Upper lobe of left lung (tissue), 6 donors: ENCODE measurements at places on chromosomes 7 and 10. TPM values are rescaled to one million over a fixed set of nuclear protein-coding genes. Genes with fewer than 3 reads are reported as not detected.

Gene CASTOR2
- 1.0 TPM for total RNA-seq

Gene PTPRE
- 63.9 TPM for total RNA-seq

Gene PPP1R9A
- total RNA-seq, result 22.2 TPM

Gene ACSL5
- total RNA-seq, result 73.0 TPM

Gene TAS2R38
- total RNA-seq, result not detected

Gene PRTFDC1
- 0.91 TPM for total RNA-seq

Gene CALCR
- 0.09 TPM for total RNA-seq

Gene TMEM229A
- not detected for total RNA-seq

Gene CLRN3
- total RNA-seq, result not detected

- no peak overlapping the region for H3K4me3 ChIP-seq
- peak; percentile 66 for DNase-seq
- no peak overlapping the region for H3K27ac ChIP-seq
- no peaks in the 10 kb centered on the region for H3K27me3 ChIP-seq
Measured at GRCh38 chr10:76315240-76315639, 883.8 kb downstream of the LRMDA start.

DNA sequence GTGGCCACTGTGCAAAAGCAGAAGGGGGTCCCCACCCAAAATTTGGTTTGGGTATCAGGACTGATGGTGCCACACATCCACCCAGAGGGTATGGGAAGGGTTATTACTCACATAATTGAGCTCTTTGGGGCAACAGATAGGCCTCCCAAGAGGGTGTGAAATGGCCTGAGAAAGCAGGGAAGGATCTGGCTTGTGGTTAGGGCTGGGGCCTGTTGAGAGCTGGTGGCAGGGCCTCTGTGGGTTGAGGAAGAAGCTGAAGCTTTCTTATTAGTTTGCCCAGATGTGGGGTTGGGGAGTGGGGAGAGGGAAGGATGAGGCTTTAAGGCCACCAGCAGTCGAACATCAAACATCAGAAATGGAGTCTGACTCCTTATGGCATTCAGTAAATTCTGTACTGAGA is 18.3 kb upstream of the MKI67 start:
- H3K4me3 ChIP-seq, result no peak overlapping the region
- peaks cover 3% of the 10 kb centered on the region for H3K27me3 ChIP-seq

DNA sequence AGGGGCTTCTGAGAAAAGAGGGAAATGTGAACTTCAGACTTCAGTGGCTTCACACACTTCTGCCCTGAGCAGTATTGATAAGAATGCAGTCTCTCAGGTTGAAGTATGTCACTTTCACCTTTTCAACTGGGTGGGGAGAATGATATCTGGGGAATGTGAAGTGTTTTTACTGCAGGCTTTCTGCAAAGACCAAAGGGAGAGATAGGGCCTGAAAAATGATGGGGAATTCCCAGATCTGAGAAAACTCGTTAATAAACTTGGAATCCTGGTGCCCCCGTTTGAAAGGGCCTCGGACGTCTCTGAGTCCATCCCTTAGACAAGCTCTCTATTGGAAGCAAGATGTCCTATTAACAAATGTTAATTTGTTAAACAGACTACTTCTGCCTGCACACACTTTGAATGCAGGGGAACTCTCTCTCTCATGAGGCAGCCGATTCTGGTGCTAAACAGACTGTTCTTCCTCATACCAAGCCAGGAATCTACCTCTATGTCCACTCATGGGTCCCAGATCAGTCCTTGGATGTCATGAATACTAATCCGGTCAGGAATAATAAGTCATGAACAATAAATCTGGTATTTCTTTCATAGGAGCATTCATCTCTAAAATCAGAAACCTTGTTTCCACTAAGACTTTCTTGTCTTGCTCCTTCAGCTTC is 193.6 kb downstream of the JCAD start:
- H3K4me3 ChIP-seq, result no peak overlapping the region
- DNase-seq, result no peak
- no peaks in the 10 kb centered on the region for H3K36me3 ChIP-seq
- peaks cover 7% of the 10 kb centered on the region for H3K4me1 ChIP-seq
- H3K27ac ChIP-seq, result no peak overlapping the region
- H3K27me3 ChIP-seq, result no peaks in the 10 kb centered on the region

- H3K4me1 ChIP-seq, result peaks cover 14% of the 10 kb centered on the region
- no peak overlapping the region for H3K4me3 ChIP-seq
- H3K27ac ChIP-seq, result no peak overlapping the region
- DNase-seq, result no peak
- H3K36me3 ChIP-seq, result no peaks in the 10 kb centered on the region
Measured at GRCh38 chr7:22601408-22601807, 101.4 kb upstream of the STEAP1B start.

DNA sequence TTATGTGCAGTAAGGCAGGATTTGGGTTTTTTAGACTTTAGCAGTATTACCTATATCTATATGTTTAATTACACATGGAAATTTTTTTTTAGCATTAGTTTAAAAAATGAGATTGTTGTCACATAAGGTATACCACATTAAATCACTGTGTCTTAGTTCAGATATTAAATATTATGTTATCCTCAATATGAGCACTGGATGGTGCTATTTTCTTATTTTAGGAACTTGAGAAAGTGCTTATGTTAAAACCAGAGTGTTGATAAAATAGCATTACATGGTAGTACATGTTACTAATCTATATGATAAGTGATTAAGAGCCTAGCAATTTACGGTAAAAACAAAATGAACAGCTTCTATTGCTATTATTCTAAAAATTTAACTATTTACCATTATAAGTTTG is 28.8 kb downstream of the MIOS start:
- H3K4me3 ChIP-seq, result no peak overlapping the region
- no peak for DNase-seq
- H3K4me1 ChIP-seq, result no peaks in the 10 kb centered on the region
- peaks cover 44% of the 10 kb centered on the region for H3K36me3 ChIP-seq

- no peaks in the 10 kb centered on the region for H3K4me1 ChIP-seq
- no peaks in the 10 kb centered on the region for H3K27me3 ChIP-seq
- H3K27ac ChIP-seq, result no peak overlapping the region
- no peak for DNase-seq
Measured at GRCh38 chr10:28915989-28916588, 238.8 kb downstream of the BAMBI start.

- H3K4me3 ChIP-seq, result no peak overlapping the region
- H3K27ac ChIP-seq, result no peak overlapping the region
- no peaks in the 10 kb centered on the region for H3K27me3 ChIP-seq
- H3K4me1 ChIP-seq, result no peaks in the 10 kb centered on the region
Measured at GRCh38 chr10:49664842-49665355, 14.6 kb upstream of the C10orf53 start.

- no peaks in the 10 kb centered on the region for H3K4me1 ChIP-seq
- no peaks in the 10 kb centered on the region for H3K36me3 ChIP-seq
- H3K27ac ChIP-seq, result no peak overlapping the region
Measured at GRCh38 chr7:48049850-48050249, 14.5 kb downstream of the C7orf57 start.

DNA sequence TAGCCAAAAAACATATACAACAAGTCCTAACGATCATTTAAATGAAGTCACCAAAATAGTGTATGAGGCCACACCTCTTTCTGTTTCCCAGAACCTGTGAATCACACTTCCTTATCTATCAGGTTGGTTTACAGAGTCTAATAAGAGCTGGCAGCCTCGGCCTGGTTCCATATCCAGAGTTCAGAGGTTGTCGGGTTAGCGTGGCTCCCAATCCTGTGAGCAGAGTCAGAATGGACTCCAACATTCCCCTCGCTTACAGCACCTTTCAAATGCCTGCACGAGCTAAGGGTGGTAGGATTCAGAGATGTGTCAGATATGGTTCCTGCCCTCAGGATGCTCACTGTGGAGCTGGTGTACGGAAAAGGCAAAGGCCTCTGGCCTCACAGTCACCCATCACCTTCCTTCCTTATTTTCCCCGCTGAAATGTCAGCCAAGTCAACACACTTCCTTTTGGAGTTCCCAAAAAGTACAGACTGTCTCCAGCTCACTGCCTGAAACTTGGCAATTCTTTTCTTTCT is 6.0 kb downstream of the IL15RA start:
- H3K36me3 ChIP-seq, result no peaks in the 10 kb centered on the region
- DNase-seq, result peak; percentile 51
- H3K27ac ChIP-seq, result peak overlapping the region; percentile 67

DNA sequence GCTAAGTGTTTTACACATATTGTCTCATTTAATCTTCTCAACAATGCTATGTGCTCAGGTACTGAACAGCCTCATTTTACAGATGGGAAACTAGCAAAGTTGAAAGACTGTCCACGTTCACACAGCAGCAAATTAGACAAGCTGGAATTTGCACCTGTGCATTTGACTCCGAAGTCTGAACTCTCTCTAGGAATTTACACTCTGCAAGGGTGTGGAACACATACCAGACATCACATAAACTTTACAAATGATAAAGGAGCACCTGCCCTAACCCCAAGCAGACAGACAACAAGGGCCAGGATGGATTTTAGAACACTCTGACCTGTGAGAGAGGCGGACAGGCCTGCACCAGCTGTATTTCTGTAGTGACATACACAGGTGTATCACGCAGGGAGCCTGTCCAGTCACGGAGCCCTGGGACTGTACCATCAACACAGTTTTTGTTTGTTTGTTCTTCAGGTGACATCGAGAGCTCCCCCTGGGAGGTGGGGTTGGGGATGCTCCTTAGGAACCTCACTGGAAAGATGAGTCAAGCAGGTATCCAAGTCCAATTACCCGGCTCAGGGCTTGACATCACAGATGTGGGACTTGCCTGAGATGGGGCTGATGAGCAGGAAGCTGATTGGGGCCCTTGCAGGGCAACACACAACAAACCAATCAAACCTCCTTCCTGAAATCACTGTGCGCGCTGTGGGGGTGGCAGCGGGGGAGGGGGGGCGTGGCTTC is 31.0 kb downstream of the MKI67 start:
- no peaks in the 10 kb centered on the region for H3K4me1 ChIP-seq
- no peaks in the 10 kb centered on the region for H3K36me3 ChIP-seq
- DNase-seq, result peak; percentile 26
- H3K27ac ChIP-seq, result no peak overlapping the region
- no peaks in the 10 kb centered on the region for H3K27me3 ChIP-seq

GRCh38 chr7:36962367-36962766 is 238.1 kb upstream of the AOAH start:
- DNase-seq, result no peak
- no peak overlapping the region for H3K4me3 ChIP-seq
- H3K27ac ChIP-seq, result no peak overlapping the region
- H3K4me1 ChIP-seq, result no peaks in the 10 kb centered on the region

GRCh38 chr7:70392256-70392876 is 739.6 kb upstream of the GALNT17 start:
- DNase-seq, result no peak
- H3K4me1 ChIP-seq, result no peaks in the 10 kb centered on the region
- no peaks in the 10 kb centered on the region for H3K27me3 ChIP-seq
- no peak overlapping the region for H3K27ac ChIP-seq
- H3K4me3 ChIP-seq, result no peak overlapping the region

- H3K4me3 ChIP-seq, result no peak overlapping the region
- H3K27me3 ChIP-seq, result no peaks in the 10 kb centered on the region
- no peak for DNase-seq
- no peaks in the 10 kb centered on the region for H3K36me3 ChIP-seq
Measured at GRCh38 chr10:44177610-44178009, 207.3 kb downstream of the CXCL12 start.

DNA sequence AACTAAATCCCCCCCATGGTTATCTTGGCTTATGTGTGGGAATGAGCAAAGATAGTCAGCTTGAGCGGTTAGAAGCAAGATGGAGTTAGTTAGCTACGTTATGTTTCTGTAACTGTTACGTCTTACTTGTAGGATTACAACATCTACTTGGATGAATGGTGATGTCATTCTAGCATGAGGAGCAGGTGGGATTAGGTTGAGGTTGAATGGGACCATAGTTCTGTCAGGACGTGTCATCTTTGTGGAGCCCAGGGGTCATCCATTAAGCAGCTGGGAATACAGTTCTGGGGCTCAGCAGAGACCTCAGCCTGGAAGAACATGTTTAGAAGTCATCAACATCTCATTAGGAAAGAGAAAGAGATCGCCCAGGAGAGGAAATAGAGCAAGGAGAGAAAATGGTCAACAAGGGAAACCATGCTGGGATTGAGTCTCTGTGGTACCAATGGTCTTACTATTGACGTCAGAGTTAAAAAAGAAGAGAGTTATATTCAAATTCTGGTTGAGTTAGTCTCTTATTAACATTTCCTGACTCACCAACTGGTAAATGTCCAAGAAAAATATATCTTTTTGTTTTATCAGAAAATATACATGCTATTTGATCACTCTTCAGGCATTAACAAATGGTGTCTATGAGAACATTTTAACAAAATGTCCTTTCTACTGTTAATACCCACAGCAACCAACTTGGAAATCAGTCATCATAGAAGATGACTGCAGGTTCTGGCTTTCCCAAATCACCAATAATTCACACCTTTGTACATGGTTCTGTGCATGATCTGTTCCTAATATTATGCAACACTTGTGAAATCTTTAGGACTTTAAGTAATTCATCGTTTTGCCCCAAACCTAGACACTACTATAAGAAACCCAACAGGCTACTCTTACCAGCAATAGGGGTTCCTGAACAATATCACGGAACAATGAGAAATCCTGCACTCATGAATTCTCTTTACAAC is 96.9 kb downstream of the KIAA1217 start:
- no peak for DNase-seq
- H3K27ac ChIP-seq, result no peak overlapping the region
- peaks cover 11% of the 10 kb centered on the region for H3K4me1 ChIP-seq
- H3K27me3 ChIP-seq, result no peaks in the 10 kb centered on the region
- no peak overlapping the region for H3K4me3 ChIP-seq
- no peaks in the 10 kb centered on the region for H3K36me3 ChIP-seq

DNA sequence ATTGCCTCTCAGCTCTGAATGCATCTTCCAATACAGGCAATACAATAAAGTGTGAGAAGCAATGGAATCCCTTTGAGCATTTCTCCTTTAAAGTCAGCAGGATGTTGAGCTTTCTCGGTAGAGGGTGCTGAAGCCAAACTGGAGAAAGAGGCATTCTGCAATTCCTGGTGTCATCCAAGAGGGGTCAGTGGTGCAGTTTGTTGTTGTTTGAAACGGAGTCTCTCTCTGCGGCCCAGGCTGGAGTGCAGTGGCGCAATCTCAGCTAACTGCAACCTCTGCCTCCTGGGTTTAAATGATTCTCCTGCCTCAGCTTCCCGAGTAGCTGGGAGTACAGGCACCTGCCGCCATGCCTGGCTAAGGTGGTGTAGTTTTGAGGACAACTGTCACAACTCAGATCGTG is 486.5 kb downstream of the CALN1 start:
- H3K27ac ChIP-seq, result no peak overlapping the region
- DNase-seq, result no peak
- no peaks in the 10 kb centered on the region for H3K4me1 ChIP-seq
- no peaks in the 10 kb centered on the region for H3K36me3 ChIP-seq

DNA sequence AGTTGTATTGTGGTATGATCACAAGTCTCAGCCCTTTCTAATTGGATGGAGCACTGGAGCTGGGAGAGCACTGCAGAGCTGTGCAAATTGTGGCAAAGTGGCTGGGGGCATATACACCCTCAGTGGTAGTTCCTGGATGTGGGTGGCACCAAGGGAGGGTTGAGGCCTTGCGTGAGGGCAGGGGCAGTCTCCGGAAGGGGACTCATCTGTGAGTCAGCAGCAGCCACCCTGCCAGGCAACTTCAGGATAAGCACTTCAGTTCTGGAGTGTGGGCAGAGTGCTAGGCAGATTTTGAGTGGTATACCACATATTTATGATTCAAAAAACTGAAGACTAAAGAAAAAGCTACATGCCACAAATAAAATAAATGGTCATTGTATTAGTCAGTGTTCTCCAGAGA is 210.5 kb downstream of the ETV1 start:
- H3K4me1 ChIP-seq, result no peaks in the 10 kb centered on the region
- H3K4me3 ChIP-seq, result no peak overlapping the region
- no peaks in the 10 kb centered on the region for H3K27me3 ChIP-seq
- DNase-seq, result no peak

GRCh38 chr10:78516756-78517155 is 483.1 kb downstream of the RPS24 start:
- H3K4me3 ChIP-seq, result no peak overlapping the region
- H3K27me3 ChIP-seq, result no peaks in the 10 kb centered on the region
- DNase-seq, result no peak
- H3K27ac ChIP-seq, result no peak overlapping the region
